ENCODE measurements at places on chromosomes 12 and 14.

GRCh38 chr14:72568296-72568992, 325.5 kb downstream of the DPF3 start:
- DNase-seq, result no peak

GRCh38 chr12:93846936-93847516, 169.9 kb downstream of the CRADD start:
- no peak for DNase-seq

- DNase-seq, result no peak
Observed at GRCh38 chr14:67371247-67372148, 11.4 kb downstream of the EIF2S1 start.

GRCh38 chr14:104404922-104405321, 174.6 kb upstream of the C14orf180 start:
- no peak for DNase-seq

DNA sequence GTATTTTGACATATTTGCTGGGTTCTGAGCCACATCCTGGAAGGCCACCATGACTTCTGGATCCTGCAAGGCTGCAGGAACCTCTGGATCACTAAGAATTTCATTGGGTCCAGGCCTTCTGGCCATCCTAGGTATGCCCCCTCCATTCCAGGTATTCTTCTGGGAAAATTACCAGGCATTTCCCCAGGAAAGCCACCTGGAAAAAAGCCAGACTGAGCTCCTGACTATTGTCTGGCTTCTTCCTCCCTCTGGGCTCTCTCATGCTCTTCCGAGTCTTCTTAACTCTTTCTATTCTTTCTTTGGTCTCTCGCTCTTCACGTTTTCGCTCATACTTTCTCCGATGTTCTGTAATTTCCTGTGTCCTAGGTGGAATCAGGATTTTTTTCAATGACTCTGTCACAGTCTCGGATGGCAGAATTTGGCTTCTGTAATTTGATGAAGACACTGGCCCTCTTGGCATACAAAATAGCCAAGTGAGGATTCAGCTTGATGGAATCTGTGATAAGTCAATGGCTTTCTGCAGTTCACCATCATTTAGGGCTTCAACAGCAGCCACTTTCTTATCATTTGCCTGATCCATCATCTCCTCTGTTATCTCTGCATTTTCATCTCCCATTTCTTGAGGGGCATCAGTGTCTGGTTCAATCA, 42.6 kb downstream of the ATP23 start:
- DNase-seq, result no peak

GRCh38 chr14:38948171-38948570, 154.9 kb downstream of the SEC23A start:
- DNase-seq, result peak; percentile 18

DNA sequence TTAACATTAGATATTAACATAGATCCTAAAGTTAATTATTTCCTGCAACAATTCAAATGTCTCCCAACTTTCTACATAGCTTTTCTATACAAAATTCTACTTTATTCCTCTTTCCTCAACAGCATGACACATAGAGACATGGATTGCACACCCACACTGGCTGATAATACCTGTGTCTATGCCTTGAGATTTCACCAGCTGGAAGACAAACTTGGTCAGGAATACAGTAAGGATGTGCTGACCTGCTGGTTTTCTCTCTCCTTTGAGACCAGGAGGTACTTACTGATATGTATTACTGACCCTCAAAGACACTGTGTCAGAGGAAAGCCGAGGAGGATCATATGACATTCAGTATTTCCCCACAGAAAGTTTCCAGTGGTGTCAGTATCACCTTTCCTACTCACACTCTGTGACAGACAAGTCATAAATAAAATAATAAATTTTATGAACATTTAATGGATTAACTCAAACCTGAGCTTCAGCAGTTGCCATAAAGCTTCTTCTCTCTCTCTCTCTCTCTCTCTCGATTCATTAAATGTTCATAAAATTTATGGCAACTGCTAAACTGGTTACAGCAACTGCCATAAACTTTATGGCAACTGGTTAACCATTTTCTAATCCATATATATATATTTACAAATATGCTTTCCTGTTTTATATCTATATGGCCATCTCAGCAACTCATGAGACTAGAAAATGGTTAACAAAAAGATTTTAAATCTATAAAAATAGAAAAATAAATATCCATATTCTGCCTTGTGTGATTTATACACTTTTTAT, 22.7 kb downstream of the EIF2S3B start:
- no peak for DNase-seq

GRCh38 chr12:50314636-50315312, 31.5 kb upstream of the LIMA1 start:
- peak; percentile 89 for DNase-seq

DNA sequence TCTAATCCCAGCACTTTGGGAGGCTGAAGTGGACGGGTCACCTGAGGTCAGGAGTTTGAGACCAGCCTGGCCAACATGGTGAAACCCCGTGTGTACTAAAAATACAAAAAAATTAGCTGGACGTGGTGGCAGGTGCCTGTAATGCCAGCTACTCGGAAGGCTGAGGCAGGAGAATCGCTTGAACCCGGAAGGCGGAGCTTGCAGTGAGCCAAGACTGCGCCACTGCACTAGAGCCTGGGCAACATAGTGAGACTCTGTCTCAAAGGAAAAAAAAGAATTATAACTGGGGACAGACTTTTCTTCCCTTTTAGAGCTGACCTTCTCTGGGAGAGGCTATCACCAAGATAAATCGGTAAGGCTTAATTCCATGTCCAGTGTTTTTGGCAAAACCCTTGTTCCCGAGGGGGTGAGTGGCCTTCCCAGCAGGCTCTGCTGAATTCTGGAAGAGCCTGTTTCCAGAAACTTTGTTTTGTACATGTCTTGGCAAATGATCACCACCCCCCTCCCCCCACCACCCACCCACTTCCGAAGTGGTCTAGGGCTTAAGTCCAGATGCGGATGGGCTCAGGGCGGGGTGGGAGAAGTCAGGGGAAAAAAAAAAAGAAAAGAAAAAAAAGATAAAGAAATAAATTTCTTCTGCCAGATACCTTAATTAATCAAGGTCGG, 32.3 kb upstream of the DEGS2 start:
- DNase-seq, result no peak

DNA sequence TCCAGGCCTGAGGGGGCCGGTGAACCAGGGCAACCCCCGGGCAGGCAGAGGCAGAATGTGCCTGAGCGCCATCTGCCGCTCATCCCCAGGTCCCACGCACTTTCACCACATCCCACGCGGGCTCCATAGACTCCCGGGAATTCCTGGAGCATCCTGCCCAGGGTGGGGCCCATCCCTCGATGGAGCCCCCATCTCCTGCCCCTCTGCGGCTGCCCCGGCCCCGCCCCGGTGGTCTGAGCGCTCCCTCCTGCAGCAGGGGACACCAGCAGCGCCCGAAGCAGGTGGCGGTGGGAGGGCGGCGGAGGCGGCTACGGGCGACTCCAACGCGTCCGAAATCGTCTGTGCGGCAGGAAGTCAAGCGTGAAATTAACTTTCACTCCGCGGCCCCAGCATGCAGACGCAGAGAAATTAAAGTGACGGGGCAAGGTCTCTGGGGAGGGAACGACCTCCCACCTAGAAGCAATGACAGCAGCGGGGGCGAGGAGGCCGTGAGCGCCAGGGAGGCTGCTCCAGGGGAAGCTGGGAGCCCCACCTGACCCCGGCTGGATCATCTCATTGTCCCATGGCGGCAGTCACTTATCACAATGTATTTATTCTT, 122.2 kb downstream of the NCOR2 start:
- no peak for DNase-seq

- DNase-seq, result peak; percentile 92
Observed at GRCh38 chr12:1474041-1474573, 120.3 kb downstream of the FBXL14 start.

- peak; percentile 68 for DNase-seq
Observed at GRCh38 chr12:68350753-68351152, 18.6 kb upstream of the MDM1 start.

GRCh38 chr12:92628476-92628875, 74.3 kb upstream of the PLEKHG7 start:
- no peak for DNase-seq

DNA sequence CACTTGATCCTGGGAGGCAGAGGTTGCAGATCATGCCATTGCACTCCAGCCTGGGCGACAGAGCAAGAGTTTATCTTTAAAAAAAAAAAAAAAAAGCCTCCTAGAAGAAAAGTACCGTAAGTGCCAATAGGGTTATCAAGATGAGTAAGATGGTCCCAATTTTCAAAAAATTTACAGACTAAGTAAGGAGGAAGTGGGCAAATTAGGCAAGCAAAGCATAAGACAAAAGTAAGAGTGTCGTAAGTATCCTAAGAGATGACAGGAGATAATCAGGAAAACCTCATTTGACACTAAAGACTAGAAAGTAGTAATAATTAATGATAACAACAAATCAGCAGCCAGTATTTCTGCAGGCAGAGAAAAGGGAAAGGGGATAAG, 12.2 kb downstream of the PYM1 start:
- DNase-seq, result no peak

DNA sequence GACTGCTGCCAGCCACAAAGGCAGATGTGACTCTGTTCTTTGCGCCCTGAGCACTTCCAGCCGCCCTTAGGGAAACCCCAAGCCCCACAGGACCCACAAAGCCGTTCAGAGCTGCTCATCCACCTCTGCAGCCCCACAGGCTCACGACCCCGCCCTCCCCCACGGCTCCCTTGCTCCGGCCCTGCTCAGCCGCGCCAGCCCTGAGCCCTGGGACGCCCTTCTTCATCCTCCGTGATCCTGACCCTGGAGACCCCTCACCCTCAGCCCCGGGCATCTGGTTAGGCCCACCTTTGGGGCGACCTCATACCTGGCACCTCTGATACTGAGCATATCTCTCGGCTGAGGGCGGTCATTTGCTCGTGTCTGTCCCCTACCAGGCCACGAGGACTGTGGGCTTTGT, 125.8 kb upstream of the EVL start:
- no peak for DNase-seq

DNA sequence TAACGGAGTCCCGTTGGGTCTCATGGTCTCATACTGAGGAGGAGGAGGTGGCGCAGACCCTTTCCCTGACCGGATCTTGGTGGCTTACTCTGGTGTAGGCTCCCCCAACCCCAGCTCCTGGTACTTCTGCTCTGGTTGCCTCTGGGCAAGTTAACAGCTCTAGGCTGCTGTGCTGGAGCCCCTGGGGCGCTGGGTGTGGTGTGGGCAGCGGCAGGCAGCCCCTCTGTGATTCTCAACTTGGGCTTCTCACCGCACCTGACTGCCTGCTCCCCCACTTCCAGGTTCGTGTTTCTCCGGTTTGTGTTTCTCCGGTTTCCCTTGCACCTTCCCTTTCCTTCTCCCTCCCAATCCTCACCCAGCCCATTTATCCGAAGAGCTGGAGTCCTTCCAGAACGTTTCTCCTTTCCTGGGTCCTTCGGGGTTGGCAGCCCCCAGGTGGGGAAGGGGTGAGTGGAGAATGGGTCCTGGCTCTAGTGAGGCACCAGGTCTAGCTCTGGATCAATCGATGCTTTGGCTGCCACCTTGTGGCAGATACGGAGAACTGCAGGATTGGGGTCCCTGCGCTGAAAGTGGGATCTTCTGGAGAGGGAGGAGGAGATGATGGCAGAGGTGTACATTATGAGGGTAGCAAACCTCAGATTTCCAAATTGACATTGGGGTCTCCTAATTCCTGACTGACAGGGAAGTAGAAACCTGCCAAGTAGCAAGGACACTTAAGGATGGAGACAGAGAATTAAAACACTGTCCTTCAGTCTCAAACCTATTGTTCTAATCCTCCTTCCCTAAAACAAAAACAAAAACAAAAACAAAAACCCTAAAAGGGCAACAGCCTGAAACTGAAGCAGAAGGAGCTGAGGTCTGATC, 8.3 kb downstream of the CISTR start:
- peak; percentile 55 for DNase-seq

DNA sequence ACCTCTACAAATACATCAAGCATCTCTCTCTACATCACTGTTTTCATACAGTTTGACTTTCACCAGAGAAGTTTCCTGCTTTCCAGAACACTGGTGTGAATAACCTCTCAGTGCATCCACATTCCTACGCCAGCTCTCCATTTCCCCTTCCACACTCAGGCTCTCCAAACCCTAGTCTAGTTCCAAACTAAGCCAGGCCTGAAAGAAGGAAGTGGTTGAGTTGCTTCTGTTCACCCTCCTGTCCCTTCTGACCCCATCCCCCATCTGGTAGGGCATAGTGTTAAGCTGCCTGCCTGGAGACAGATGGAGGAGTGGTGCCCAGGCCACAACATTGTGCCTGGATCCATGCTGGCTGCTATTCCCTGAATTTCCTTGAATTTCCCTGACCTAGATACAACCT, 132.4 kb downstream of the GPR65 start:
- no peak for DNase-seq

DNA sequence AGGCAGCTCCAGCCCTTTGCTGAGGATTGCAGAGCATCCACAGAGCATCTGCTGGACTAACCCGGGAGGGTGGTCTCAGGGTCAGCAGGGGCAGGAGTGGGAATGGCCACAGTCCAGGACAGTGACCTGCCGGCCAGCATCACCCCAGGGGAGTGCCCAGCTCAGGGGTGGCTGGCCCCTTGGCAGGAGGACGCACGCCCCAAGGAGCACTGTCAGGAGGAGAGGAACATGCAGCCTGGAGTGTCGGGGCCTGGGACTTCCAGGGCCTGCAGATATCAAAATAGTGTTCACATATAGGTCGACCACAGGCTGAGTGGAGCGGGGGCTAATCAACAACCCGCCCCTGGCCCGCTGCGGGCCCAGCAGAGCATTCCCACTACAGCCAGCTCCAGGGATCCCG, 33.2 kb upstream of the TEX22 start:
- DNase-seq, result no peak

DNA sequence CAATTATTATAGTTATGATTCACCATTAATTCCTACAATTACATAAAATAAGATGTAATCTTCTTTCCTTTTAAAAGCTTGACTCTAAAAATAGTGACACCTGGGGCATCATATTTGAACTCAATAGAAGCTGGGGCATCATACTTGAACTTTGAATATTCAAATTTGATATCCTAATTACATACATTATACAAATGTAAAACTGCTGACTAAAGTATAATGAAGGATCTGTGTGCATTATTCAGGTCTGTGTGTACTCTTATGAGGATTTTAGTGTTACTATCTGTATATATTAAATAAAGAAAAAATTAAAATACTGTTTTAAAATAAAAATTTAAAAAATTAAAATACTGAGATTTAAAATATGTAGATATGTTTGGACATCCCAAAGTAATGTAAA, 696.9 kb upstream of the FBXO33 start:
- DNase-seq, result no peak

- DNase-seq, result peak; percentile 34
Observed at GRCh38 chr12:69779928-69780327, 41.3 kb downstream of the RAB3IP start.

GRCh38 chr12:111753144-111753881, 13.4 kb upstream of the ALDH2 start:
- peak; percentile 82 for DNase-seq
